Stomach (tissue), 19 donors: ENCODE measurements at places on chromosomes 5 and 9. TPM values are rescaled to one million over a fixed set of nuclear protein-coding genes. Genes with fewer than 3 reads are reported as not detected.

DNA sequence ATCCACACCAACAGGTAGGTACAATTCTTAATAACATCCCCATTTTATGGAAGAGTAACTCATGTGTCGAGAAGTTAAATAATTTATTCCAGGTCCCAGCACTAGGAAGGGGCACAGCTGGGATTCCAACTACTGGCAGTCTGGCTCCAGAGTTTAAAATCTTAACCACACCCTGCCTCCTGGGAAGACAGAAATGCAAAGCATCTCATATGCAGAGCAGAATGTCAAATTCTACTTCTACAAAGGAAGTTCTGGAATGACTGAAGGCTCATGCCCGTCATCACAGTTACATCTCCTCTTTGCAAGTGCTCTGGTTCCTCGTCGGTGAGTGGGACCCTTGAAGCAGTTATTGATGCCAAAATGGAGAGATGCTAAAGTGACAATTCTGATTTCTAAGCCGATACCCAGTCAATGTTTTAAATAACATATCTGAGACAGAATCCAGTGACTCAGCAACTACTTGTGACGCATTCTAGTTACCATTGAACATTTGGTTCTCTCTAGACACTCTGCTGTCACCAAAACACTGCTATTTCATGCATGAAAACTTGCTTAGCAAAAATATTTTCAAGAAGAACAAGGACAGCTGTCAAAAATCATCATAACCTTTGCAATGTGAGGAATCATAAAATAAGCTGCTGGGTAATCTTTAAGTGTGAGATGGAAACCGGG is 412.7 kb downstream of the CTNND2 start:
- no peak overlapping the region for H3K4me3 ChIP-seq
- H3K27ac ChIP-seq = no peak overlapping the region
- DNase-seq = no peak
- no peaks in the 10 kb centered on the region for H3K27me3 ChIP-seq
- H3K4me1 ChIP-seq = no peaks in the 10 kb centered on the region
- H3K36me3 ChIP-seq = no peaks in the 10 kb centered on the region

DNA sequence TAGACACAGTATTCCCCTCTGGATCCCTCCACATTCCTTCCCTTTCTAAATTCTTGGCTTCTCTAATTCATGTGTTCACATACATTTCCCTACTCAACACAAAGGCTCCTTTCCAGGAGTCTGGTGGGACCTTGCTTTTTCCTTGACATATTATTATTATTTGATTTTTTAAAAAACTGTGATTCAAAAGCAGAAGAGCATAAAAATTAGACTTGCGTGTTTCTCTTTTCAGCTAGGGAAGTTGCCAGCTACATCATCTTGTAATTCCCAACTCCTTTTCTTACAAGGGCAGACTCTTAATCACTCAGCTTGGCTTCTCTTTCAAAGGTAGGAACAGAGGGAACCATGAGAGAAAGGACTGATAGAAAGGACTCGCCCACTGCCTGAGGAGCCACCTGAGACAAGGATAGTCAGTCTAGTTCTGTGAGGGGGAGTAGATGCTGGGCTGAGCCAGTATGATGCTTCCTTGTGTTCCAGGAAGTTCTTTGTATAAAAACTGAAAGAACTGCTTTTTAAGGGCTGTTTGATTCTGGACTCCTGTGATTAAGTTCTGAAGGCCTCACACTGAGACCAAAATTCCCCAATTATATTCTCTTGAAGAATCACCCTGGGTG is 51.0 kb upstream of the DPYSL3 start:
- H3K27ac ChIP-seq = no peak overlapping the region
- H3K4me1 ChIP-seq = peaks cover 7% of the 10 kb centered on the region
- DNase-seq = peak; percentile 37
- no peak overlapping the region for H3K4me3 ChIP-seq
- no peaks in the 10 kb centered on the region for H3K27me3 ChIP-seq
- no peaks in the 10 kb centered on the region for H3K36me3 ChIP-seq

Gene SCGB3A2
- 6.4 TPM for total RNA-seq

Gene PCDHGC4
- 0.87 TPM for total RNA-seq

Gene SEMA5A
- 26.4 TPM for total RNA-seq

Gene TGFBI
- 79.1 TPM for total RNA-seq

Gene ANKRD18A
- total RNA-seq = 5.8 TPM
